ENCODE measurements at places on chromosomes 2 and 18.

GRCh38 chr2:127324635-127325034, 30.7 kb upstream of the ERCC3 start:
- peak; percentile 70 for DNase-seq

- DNase-seq, result no peak
These were observed 580.8 kb downstream of the ERBB4 start for GRCh38 chr2:211957799-211958198.

DNA sequence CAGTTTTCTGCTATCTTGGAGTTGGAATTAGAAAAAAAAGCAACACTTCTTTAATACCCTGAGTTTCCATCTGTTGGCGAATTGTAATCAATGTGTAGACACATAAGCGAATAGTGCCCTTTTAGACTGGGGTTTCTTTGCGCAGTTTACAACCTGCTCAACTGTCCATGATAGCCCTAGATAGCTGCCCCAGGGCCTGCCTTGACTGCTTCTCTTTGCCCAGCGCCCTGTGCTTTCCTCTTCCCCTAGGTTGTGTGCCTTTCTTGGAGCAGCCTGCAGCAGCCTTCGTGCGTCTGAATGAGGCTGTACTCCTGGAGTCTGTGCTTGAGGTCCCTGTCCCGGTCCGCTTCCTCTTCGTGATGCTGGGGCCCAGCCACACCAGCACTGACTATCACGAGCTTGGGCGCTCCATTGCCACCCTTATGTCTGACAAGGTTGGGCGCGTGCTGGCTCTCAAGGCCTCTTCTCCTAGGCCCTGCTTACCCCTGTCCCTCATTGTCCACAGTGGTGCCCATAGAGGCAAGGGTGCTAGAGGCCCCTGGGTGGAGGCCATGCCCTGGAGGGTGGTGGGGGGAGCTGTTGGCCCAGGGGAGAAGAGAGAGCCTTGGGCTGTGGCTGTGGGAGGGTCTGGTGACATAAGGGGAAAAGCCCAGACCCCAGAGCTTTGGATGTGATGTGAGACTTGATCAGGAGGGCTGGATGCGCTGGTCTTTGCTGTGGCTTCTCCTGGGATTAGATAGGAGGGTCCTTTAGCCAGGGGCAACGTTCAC, 6.9 kb downstream of the SLC4A3 start:
- DNase-seq, result no peak

DNA sequence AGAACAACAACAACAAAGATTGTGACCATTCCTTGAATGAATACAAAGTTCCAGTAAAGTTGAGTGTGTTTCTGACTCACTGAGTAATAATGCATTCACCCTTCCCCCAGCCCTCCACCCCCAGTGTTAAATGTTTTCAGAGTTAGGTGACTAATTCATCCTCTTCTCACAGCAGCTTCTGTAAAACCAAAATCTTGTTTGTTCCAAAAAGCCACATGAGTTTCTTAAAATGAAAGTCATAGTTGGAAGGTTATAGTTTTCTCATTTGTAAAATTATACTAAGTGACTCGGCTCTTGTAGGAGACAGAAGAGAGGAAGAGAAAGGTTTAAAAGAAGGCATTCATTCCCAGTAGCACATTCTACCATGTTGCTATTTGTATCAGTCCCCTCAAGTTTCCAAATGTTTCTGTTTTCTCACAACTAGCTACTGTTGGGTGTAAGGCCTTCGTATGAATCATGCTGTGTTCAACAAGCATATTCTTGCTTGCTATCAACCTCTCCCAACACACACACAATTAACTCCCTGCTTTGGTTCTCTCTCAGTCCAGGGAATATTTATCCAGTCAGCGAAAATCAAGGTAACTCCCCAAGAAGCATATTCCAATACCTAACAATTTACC, 75.3 kb downstream of the MBD2 start:
- DNase-seq, result no peak

DNA sequence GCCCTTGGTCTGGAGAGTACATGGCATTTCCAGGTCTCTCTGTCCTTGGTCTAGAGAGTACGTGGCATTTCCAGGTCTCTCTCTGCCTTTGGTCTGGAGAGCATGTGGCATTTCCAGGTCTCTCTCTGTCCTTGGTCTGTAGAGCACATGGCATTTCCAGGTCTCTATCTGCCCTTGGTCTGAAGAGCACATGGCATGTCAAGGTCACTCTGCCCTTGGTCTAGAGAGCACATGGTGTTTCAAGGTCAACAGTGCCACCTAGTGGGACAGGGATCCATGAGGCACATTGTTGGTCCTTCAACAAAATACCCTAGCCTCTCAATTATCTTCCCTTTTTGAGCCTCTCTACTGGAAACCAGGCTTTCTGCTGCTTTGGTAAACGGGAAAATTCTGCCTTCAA, 250.2 kb downstream of the OTX1 start:
- no peak for DNase-seq

DNA sequence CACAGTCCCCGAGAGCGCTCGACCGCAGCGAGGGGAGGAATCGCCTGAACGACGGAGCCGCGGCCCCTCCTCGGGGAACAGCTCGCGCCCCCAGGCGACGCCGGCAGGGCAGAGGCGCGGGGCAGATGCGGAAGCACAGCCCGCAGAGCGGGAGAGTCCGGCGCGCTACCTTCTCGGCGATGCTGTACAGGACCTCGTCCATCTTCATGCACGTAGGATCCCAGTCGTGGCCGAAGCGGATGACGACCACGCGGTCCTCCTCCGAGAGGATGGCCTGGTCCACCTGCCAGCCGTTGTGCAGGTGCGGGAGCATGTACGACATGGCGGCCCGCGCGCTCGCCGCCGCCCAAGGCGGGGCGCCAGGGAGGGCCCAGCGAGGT, 302 bp downstream of the TXNL4A start:
- DNase-seq, result peak; percentile 65

DNA sequence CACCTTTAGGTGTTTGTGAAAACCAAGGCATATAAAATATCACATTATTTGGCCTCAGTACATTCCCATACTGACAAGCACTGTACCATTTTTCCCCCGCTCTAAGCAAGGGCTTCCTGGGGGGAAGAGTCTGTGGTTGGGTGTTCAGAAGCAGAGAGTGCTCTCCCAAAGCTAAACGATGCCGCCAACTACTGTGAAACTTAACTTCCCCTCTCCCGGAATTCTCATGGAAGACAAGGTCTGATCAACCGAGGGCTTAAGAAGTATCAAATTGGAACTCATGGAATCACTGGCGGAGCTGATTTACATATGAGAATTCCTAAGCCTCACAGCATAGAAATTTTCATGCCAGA, 433 bp upstream of the MFF start:
- peak; percentile 9 for DNase-seq

- DNase-seq, result no peak
These were observed 200.2 kb downstream of the RAD51AP2 start for GRCh38 chr2:17318013-17318412.

- no peak for DNase-seq
These were observed 76.9 kb upstream of the MAP3K20 start for GRCh38 chr2:172998547-172999272.

DNA sequence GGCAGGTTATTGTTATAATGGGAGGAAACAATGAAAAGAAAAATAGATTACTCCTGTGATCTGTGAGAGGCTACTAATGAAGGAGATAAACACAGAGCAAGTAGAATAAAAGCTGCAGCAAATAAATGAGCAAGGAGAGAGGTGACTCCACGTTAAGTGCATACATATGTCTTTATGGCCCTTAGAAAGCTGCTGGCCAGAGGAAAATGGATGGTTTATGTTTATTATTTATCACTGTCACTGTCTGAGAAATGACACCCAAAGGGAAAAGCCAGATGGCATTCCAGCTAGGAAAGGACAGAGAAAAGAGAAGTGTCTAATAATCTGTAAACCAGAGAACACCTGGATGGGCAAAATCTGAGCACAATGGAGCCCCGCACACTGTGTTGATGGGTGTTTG, 122.9 kb upstream of the DDX18 start:
- DNase-seq, result no peak

DNA sequence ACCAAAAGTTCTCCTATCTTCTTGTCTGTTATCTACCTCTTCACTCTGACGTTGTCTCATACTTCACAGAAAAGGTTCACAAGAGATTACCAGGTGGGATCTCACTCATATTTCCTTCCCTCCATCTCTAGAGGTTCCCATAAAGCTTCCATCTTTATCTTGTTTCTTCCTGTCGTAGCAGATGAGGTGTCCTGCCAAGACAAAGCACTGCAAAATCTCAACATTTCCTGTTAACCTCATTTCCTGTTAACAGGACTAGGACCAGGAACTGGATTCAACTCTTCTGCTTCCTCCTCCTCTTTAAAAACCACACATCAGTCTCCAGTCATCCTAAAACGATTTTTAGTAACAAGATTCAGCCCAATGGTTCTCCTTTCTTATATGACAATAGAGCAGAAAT, 512.8 kb upstream of the NRP2 start:
- no peak for DNase-seq

DNA sequence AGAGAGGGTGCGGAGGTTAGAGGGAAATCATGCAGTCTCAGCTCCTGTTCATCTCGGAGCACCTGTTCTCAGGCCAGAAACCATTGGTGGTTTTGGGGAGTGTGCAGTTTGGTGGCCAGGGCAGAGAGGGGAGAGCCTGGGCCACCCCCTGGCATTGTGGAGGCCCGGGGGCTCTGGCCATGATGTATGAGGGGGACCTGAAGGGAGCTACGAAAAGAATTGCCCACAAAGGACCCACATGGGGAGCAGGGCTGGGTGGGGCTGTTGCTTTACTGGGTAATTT, 87.7 kb downstream of the DGKD start:
- no peak for DNase-seq

DNA sequence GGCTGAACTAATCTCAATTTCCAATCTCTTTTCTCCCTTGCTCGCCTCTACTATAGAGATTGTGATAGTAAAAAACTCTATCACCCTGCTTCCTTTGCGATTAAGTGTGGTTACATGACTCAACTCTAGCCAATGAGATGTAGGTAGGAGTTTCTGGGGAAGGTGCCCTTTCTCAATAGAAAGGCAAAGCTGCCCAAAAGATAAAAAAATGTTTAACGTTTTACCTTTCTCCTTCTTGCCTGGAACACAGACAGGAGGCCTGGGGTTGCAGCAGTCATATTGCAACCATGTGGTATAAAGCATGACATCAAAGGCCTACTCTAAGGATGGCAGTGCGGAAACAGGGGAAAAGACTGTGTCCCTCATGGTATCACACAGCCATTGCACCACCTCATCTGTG, 31.5 kb downstream of the TMEM37 start:
- no peak for DNase-seq

DNA sequence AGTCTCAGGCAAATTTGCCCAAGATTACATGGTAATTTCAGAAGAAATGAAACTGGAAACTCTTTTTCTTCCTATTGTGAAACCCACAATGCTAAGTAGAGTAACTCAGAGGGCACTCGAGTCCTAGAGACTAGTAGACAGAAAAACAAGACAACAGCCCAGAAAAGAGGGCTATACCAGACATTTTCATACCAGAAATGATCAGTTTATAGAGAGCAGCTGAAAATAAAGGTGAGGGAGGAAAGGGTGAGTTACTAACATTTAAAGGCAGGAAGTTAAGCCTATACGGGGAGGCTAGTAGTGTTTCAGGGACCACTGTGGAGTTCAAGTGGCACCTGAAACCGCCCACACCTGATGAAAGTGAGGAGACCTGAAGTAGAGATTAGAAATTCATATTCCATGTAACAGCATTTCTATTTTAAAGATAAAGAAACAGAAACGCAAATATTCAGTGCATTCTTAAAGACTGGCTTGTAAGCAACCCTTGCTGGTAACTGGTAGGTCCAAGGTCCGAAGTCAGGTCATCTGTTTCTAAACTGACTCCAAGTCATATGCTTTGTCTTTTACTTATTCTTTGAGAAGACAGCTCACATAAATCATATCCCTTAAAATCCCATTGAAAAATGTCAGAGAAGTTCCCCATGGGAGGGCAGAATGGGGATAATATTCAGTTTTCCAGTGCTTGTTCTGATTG, 145.1 kb upstream of the ITGB6 start:
- no peak for DNase-seq

DNA sequence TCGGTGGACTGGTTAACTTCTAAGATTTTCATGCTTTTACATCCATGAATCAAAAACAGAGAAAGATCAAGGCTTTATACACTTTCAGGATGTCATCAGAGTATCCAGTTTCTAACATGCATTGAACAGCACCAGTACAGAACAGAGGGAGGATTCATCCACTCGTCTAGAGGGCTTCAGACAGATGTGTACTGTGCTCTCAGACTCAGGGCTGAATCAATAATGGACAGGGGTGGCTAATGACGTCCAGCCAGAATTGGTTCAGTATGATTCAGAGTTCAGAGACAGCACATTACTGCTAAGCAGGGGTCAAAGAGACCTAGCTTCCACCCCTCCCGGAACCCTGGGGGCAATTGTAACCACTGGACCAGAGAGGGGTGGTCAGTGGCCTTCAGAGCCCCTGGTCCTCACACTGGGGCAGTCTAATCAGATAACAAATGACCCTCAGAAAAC, 37.3 kb downstream of the RNU4ATAC start:
- DNase-seq, result no peak

DNA sequence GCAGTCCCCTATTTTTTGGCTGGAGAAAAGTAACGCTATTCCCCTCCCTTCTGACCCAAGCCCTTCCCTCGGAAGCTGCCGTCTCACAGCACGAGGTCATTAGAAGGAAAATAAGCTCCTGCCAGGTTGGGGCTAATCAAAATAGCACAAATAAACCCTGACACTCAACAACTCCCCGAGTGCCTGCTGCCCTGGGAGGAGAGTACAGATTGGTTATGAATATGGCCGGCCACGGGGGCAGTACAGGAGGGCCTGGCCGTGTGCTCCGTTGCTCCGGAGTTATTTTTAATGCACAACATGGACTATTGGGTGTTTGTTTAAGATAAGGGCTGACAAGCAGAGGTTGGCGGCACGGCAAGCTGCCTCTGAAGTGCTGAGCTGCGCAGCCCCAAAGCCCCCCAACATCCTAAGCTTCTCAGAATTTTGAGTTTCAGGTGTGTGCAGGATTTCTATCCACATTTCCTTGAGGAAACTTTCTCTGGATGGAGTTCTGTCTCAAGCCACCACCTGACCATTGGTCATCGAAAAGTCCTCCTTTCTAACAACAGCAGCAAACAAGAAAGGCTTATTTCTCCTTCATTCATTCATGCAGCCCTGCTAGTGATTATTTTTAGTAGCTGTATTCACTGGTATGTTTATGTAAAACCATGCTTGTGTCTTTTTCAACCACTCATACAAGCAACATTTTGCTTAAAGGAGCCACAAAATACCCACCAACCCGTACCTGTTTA, 58.7 kb downstream of the PAX3 start:
- no peak for DNase-seq

- no peak for DNase-seq
These were observed 81.2 kb downstream of the GBX2 start for GRCh38 chr2:236086971-236087465.

GRCh38 chr2:141711627-141712026, 419.2 kb downstream of the LRP1B start:
- DNase-seq, result no peak

GRCh38 chr2:53631313-53632125, 136.1 kb upstream of the CHAC2 start:
- DNase-seq, result no peak

All from Kasumi-1 (cell line).